CD4-positive, alpha-beta T cell treated with Interleukin-2 at 100 ng/mL for 4 hours (primary cell): ENCODE measurements at places on chromosomes 3 and 15.

GRCh38 chr15:54660356-54660755, 536.4 kb downstream of the RSL24D1 start:
- no peak for DNase-seq

GRCh38 chr3:69719587-69720122, 19.6 kb upstream of the MITF start:
- DNase-seq = no peak

DNA sequence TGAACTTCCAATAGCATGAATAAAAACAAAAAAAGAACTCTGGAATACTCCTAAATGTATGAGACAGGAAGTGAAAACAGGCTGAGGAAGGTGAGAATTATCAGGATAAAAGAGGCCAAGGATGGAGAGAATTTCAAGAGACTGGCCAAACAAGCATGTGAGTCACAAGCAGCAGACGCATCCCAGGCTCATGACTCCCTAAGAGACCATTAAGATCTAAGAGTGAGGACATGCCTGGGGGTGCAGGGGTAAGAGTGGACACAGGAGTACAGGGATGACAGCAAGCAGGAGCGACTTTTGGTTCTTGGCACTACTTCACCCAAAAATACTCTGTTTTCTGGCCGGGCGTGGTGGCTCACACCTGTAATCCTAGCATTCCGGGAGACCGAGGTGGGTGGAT, 7.1 kb downstream of the SCAMP2 start:
- no peak for DNase-seq

DNA sequence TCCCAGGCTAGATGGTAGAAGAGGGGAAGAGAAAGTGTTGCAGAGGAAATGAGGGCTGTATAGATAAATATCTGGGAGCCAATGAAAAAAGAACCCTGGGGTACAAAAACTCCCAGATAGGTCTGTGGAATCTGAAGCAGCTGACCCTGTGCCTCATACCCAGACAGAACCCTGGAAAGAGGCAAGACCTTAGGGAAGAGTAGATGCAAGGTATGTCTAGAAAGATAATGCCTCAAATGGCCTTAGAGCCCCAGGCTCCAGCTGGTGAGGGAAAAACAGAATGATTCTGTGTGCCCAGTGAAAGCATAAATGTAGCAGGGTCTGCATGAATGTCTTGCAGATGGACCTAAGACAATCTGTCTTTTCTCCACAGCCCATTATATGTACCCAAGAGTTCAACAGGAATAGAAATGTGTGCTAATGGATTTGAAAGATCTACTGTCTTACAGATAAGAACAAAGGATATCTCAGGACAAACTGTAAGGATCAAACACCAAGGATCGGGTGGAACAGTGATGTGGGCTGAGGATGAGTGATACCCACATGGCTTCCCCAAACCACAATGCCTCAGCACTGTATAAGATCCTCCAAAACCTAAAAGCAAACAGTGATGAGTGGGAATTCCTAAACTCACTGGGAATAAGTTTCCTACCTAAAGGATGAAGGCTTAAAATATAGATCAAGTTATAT, 58.8 kb downstream of the NCEH1 start:
- no peak for DNase-seq

DNA sequence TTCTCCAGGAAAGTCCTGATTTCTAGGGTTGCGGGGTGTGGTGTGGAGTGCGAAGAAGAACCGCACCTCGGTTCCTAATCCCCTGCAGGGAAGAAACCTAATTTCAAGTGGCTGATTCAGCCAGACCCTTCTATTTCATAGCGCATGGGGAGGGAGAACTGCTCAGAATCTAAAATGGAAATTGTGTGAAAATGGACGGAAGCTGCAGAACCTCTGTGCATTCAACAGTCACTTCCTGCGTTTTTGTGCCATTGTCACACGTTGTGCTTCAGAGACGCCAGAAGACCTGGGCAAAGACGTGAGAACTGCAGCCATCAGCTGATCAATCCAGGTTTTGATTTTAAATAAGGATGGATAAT, 1.2 kb downstream of the SIDT1 start:
- peak; percentile 63 for DNase-seq

DNA sequence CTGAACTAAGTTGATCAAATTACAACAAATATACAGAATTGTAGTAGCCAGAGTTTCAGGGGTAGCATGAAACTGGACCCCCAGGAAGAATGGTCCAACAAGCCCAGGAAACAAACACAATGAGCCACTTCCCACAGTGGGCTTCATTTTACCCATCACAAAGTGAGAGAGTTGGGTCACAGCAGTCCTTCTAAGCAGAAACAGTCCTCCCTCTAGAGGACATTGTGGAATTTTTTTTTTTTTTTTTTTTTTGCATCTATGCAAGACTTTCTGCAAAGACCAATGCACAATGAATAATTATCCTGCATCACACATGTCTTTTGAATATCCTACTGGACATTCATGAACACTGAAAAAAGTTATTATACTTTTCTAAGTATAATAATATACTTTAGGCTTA, 73.8 kb upstream of the ATP13A5 start:
- DNase-seq = no peak

GRCh38 chr3:126927401-126927750, 55.5 kb upstream of the PLXNA1 start:
- no peak for DNase-seq

DNA sequence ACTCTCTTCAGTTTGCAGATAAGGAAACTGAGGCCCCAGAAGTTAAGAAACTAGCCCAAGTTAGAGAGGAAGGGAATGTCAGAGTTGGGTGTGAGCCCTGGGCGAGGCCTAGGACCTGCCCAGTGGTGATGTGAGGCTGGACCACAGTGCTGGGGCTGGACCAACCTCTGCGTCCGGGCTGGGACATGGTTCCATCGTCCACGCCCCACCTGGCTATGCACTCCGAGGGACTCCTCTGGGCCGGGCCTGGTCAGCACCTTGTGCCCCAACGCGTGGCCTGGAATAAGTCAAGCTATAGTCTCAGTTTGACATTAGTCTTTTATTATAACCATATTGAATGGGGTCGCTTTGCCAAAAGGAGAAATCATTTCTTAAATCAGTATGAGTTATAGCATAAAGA, 272.1 kb downstream of the PLCL2 start:
- DNase-seq = no peak

DNA sequence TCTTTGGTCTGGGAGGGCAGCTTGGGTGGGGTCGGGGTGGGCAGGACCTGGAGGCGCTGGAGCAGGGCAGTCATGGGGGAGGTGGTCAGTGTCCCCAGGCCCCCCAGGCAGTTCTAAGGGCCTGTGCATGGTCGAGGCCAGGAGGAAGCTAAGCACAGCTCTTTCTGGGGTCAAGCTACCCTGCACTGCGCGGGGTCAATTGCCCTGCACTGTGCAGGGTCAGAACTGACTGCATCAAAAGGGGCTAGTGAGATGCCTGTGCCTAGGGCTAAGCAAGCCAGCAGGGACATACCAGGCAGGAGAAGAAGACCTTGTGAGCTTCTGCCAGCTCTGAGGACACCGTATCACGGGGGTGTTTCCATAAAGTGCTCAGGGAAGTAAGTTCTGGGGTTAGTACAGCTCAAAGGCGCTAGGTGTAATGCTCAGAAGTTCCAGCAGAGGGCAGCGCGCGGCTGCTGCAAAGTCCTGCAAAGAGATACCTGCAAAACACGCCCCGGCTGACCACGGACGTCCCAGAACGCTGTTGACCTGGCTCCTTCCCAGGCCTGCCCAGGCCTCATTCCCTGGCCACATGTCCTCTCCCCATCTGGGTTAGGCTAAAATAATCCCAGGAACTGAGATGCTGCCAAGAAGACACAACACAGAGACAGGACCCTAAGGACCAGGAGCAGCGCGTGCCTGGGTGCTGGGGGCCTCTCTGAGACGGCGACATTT, 18.8 kb upstream of the IQSEC1 start:
- DNase-seq = peak; percentile 83

DNA sequence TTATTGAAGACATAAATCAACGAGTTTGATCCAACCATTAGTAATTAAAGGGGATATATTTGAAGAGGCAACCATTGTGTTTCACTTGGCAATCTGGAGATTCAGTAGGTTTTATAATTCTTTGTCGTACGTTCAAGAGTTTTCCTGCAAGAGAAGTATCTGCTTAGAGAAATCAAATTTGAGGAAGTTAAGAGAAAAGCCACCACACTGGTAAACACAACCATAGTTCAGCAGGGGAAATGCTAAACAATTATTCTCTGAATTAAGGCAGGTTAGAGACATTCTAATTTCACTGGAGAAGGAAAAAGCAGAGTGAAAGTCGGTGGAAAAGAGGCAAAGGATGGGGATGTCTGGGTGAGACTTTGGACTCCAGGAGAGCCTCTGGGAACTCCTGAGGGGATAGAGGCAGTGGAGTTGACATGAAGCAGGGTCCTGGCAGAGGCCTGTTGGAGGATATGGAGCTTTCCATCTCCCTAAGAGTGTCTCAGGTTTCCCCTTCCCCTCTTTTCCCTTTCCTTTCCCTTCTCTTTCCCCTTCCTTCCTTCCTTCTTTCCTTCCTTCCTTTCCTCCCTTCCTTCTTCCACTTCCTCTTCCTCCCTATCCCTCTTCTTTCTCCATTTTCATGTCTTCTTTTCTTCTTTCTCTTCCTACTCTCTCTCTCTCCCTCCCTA, 26.5 kb downstream of the SPINK8 start:
- DNase-seq = no peak

DNA sequence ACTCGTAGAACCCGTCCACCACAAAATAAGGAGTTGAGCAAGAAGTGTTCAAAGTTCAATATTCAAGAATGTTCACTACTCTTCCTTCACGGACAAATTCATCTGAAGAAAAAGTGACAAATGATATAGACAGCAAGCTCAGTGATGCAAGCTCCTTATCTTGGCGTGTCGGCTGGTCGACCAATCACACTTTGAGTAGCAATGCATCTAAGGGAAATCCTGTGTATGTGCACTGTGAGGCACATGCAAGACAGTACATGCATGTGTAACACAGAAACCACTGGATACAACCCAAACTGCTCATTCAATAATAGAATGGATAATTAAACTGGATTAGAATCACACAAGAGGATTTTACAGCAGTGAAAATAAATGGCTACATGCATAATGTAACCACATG, 64.4 kb upstream of the CSPG5 start:
- no peak for DNase-seq

DNA sequence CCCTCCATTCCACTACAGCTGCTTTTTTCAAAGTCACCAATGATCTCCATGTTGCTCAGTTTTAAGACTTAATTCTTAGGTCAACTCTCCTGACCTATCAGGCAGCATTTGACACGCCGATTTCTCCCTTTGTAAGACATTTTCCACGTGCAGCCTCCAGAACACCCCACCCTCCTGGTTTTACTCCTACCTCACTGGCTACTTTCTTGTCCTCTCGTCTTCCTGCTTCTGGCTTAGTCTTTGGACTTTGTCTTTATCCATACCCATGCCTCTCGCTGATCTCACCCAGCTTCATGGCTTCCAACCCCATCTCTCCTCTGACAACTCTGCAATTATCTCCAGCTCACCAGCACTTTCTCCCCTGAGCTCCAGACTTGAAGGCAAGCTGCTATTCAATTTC, 99.3 kb upstream of the UMPS start:
- DNase-seq = no peak

DNA sequence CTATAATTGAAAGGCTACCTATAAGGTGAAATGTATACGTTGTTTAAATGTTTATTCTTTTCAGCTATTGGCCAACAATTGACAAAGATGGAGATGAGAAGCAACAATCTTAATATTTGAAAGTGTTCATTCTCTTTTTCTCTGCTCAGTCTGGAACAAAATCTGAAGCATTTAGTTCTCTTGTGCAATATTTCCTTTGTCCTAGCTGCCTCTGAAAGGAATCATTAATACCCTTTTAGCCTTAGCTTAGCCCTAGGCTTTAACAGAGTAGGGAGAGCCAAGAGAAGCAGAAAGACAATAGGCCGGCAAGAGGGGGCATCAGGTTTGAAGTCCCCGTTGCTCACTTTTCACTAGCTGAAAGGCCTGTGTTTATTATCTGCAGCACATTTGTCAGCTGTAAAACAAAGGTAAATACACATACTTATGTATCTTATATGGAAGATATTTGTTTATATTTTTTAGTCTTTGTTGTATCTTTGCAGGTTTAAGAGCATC, 422.5 kb upstream of the SEMA6D start:
- DNase-seq = no peak

- DNase-seq = peak; percentile 75
These were observed 104.0 kb downstream of the KLHL25 start for GRCh38 chr15:85690561-85691231.

- no peak for DNase-seq
These were observed 141.5 kb upstream of the BFSP2 start for GRCh38 chr3:133258358-133258757.

DNA sequence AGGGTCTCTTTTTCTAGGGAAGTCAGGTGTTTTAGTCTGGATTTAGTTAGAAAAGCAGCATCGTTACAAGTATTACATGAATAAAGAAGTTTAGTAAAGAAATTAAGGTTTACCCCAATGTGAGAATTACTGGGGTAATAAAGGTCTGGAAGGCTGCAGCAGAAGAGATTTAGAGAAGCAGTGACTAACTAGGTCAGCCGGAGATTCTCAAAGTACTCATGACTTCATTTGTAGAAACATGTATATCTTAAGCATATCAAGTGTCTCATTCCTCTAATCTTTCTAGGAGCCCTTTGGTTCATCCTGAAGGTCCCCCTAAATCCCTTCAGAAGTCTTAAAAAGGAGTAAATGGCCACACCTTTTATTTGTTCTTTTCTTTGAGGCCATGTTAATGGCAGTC, 26.0 kb downstream of the DTWD1 start:
- no peak for DNase-seq

GRCh38 chr15:31405200-31405920, 78.7 kb downstream of the KLF13 start:
- peak; percentile 57 for DNase-seq

GRCh38 chr3:143375698-143376097, 256.1 kb downstream of the CHST2 start:
- DNase-seq = no peak

GRCh38 chr3:113018536-113019181, 27.9 kb downstream of the GTPBP8 start:
- peak; percentile 22 for DNase-seq

GRCh38 chr3:123818324-123818920, 65.7 kb downstream of the MYLK start:
- DNase-seq = no peak

DNA sequence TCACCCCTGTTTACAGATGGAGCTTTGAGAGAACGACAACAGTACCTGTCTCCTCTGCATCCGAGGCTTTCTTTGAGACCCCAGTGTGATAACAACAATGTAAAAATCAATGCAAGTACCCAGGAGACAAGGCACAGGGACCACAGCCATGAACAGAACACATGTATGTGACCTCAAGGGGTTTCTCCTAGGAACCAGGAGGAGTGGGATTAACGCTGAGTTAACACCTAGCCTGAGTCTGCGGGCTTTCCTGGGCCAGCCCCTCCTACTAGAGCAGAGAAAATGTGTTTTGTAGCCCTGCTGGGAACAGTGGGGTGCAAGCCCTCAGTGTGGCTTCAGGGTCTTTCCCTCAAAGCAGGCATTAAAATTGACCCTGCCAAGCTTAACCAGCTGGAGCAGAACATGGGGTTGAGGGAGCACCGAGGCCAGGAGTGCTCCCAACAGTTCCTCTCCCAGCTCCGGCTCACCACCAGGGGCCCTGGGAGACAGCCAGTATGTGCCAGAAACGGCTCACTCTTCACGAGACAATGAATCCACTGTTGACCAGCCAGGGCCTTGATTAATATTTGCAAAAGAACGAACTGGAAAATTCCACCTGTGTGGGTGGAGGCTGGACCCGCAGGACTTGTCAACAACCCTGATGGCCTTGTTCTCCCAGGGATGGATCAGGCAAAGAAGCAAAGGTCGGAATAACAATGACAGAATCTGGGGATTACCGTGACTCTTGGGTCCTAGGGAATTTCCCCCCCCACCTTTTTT, 3.6 kb downstream of the CHDH start:
- DNase-seq = no peak

- DNase-seq = no peak
These were observed 206.1 kb downstream of the IL5RA start for GRCh38 chr3:2904054-2904453.

GRCh38 chr3:128808672-128809071, 70.7 kb upstream of the ACAD9 start:
- DNase-seq = no peak
